Stimulated activated CD4-positive, alpha-beta T cell treated with anti-CD3 and anti-CD28 coated beads, Interleukin-1b, Interleukin-23, amount 100 ng/mL, for 1 hour (primary cell): ENCODE measurements at places on chromosomes 3 and 15.

DNA sequence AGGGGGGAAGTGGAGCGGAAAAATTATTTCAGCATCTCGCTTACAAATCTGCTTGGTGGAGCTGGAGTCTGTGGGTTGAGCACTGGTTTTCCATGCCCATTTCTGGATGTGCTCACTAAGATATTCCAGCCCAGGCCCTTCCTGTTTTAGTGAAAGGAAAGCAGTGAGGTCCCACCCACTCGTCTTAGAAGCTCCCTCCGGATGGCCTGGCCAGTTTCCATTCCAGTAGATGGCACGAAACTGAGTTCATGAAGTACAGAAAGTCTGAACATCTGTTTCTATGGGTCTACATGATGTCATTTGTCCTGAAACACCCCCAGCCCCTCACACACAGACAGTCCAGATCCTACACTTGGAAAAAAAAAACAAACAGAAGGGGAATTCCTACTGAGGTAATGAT, 31.9 kb upstream of the THSD4 start:
- DNase-seq, result no peak

DNA sequence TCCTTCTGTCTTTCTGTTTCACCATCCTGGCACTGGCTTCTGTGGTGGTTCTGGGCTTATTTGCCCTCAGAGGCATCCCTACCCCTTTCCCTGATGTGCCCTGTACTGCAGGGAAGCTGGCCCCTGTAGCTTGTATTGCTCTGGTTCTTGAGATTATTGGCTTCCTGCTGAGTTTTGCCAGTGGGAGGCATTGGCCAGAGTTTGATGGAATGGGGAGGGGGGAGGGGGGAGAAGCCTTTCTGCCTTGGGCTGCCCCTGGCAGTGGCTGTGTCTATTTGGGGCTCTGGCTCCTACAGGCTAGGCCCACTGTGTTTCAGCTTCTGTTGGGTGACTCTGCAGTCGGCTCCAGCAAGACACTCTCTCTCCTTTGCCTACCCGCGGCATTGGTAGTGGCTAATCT, 41.6 kb upstream of the SEMA6D start:
- DNase-seq, result no peak

DNA sequence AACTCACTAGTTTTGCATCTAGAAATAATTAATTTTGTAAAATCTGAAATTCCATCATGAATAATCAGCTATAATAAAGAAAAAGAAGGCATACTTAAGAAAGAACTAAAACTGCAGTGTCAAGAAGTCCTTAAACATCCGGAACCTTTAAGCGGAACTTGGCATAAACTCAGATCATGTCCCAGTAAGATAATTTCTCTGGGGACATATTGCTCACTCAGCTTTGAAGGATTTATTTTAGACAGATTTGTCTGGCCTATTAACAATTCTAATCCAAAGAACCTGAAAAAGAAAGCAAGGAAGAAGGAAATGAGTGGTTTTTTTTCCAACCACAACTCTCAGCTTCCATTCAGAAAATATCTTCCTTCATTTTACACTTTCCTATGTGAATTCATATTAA, 850.3 kb downstream of the ROBO1 start:
- no peak for DNase-seq

DNA sequence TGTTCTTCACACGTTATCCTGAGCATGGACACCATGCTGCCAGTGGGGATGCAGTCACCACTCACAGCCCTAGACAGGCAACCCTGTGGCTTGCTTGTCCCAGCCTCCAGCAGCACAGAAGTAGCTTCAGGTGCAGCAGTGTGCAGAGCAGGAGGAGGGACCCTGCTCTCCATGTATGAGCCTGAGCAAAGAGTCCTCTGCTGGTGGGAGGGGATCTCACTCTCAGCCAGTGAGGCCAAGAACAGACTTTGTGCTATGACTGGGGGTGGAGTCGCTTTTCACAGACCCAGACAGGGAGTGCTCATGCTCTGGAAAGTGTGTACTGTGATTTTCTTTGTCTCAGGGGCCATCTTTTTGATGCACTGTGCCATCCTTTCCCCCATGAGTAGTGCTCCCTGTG, 66.1 kb upstream of the NDN start:
- DNase-seq, result no peak

GRCh38 chr3:142796823-142797222, 73.0 kb downstream of the TRPC1 start:
- no peak for DNase-seq

DNA sequence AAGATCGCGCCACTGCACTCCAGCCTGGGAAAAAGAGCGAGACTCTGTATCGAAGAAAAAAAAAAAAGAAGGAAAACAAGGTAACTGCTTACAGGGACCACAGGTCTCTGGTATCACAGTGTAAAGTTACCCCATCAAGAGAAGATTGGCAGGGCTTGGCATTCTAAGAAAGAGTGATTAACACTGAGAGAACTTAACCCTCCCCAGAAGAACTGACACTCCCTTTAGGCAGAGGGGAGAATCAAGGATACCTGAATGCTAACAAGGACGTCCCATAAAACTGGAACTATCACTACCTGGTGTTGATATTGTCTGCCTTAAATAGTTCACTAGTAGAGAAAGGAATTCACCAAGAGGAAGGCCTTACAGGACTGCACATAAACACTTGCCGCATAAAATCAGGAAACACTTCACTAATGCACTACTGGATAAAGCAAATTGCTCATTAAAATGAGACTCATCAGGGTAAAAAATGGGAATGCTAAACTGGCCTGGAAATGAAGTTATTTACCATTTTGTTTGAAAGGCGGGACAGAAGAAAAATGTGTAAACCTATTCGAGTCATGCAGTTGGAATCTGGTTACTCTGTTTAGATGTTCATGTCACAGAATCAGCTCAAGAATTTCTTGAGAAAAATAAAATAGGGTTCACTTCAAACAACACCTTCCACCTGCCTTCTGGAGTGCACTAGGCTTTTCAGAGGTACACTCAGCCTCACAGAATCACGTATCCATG, 121.6 kb downstream of the FOXP1 start:
- no peak for DNase-seq

- DNase-seq, result no peak
Observed at GRCh38 chr15:46059921-46060594, 425.2 kb downstream of the SQOR start.

DNA sequence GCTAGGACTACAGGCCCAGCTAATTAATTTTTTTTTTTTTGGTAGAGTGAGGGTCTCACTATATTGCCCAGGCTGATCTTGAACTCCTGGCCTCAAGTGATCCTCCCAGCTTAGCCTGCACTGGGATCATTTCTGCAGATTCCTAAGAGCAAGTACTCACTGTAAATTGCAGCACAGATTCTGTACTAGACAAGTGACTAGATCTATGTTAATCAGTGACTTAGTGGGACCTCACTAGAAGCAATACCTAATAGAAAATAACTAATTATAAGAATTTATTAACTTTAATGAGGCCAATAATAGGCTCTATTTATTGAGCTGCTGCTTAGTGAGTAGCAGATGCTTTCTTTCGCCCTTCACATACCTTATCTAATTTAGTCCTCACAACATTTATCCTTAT, 10.6 kb upstream of the UTS2B start:
- no peak for DNase-seq

DNA sequence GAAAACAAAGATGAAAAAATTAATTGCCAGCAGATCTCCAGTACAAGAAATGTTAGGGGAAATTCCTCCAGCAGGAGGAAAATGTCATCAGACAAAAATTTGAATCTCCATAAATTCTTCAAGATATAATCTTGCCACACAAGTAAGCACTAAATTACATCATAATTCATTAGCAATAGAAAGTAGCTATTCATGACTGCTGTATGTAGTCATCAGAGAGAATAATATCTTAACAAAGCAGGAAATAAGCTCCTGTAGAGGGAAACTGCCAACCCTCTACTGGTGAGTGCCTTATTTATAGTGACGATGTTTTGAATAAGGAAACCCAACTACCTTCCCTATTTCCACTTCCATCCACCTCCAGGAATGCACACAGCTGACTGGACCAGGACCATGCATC, 15.8 kb upstream of the SLC27A2 start:
- DNase-seq, result no peak

DNA sequence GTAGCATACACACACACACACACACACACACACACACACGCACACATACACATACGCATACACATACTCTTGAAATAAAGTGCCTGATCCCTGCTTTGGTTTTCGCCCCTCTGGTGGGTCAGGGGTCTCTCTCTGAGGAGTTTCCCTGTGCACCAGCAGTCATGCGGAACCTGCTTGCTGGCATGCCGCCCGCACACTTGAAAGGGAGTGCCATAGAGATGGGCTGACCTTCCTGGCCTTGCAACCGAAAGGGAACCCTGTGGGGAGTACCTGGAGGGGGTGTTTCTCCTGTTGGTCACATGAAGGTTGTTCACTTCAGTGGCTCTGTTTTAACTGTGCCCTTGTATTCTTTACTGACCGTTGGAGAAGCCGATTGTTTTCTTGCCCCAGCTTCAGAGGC, 752.3 kb downstream of the NR2F2 start:
- no peak for DNase-seq

DNA sequence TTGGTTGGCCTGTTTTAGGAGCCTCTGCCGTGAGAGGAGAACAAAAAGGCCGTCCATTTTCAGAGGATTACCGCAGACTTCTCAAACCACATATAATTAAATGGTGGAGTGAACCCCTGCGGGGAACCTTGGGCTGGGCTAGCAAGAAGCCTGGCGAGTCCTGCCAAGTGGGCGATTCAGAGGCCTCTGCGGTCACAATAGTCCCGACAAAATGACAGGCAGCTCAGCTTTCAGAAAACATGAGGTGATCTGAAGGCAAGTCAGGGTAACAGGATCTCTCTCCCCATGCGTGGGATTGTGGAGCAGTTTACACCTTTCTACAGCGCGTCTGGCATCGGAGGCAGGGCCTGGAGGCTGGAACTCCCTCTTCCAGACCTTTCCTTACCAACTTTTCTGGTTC, 134.8 kb downstream of the ASB7 start:
- DNase-seq, result no peak

GRCh38 chr3:129379582-129380358, 48.7 kb downstream of the EFCAB12 start:
- no peak for DNase-seq

- no peak for DNase-seq
Observed at GRCh38 chr3:146249921-146250320, 984 bp downstream of the PLSCR4 start.

DNA sequence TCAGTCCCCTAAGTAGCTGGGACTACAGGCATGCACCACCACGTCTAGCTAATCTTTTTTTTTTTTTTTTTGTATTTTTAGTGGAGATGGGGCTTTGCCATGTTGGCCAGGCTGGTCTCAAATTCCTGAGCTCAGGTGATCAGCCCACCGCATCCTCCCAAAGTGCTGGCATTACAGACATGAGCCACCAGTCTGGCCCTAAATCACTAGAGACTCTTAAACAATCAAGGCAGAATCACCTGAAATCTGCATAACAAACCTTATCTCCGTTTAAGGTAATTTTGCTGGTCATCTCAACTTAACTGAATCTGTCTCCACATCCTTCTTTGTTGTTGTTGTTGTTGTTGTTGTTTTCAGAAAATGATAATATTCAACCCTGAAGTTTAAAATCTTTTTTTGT, 5.6 kb upstream of the TRMT10C start:
- no peak for DNase-seq

GRCh38 chr15:59818336-59818735, 129.2 kb upstream of the BNIP2 start:
- no peak for DNase-seq

DNA sequence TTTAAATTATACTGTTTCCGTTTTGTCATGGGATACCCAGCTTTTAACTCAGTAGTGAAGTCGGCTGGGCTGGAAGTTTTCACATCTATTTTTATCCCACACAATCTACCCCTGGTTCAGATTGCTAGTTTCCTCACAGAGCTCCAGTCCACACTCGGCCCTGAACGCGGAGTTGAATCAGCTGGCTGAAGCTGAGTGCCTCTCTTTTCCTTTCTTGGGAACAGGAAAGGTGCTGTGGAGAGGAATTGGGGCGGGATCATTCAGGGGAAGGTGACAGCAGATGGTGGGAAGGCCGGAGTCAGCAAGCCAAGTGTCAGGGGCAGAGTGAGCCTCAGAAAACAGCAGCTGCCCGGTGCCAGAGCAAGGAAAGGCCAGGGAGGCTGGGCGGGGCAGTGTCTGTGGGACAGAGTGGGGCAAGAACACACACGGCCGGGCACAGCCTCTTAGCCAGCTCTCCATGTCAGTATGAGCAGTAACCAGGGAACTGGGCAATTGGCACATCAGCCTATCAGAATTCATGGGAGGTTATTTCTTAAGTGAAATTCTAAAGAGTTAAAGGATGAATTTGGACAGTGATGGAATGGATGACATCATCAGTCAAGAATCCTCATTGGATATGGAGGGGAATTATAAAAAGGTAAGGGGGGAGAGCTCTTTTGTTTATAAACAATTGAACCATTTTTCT, 135.7 kb upstream of the IL12A start:
- DNase-seq, result no peak

- no peak for DNase-seq
Observed at GRCh38 chr3:9730657-9731205, 804 bp upstream of the BRPF1 start.

- no peak for DNase-seq
Observed at GRCh38 chr3:4906107-4906621, 73.1 kb upstream of the BHLHE40 start.

DNA sequence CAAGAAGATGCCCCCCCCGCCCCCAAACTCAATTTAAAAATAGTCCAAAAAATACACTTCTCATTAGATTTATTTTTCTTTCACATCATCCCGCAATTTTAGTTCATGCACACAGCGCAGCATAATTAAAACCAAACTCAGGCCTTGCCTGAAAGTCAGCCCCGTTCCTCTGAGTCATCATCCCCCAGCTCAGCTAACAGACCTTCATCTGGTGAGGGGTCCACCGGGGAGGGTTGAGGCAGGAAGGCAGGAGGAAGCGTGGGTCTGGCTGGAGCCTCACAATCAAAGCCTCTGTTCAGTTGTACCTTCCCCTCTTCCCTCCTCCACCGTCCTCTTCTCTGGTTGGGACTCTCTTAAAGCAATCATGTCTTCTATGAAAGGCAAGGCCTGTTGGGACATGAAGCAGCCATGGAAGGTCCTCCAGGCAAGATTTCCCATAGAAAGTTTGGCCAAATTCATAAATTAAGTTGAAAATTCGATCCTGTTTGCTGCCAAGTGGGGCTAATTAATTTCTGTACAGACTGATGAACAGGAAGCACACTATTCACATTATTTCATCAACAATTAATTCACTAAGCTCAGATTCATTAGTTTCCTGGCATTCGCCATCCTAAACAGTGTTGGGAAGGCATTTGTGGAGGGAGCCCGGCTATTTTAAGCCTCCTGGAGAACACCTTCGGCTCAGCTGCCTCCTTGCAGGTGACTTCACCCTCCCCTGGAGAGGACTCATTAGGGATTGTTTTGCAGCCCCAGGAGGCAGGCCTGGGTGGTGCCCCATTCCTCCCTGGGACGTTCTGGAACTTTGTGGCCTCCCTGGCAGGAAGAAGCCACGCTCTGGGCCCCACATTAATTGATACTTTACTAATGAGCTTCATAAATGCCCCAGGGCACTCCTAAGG, 72.3 kb upstream of the BNC1 start:
- DNase-seq, result no peak

- DNase-seq, result no peak
Observed at GRCh38 chr3:60250810-60251209, 1000.4 kb downstream of the FHIT start.

GRCh38 chr3:71453822-71454511, 129.6 kb downstream of the FOXP1 start:
- DNase-seq, result no peak
